ENCODE measurements at places on chromosomes 13 and 19.
A peak's percentile ranks its signal among the peaks of the same experiment; 100 is the strongest.

GRCh38 chr13:82878536-82878935 is 1003.7 kb downstream of the SLITRK1 start:
- peak; percentile 31 for DNase-seq

- DNase-seq = no peak
Observed at GRCh38 chr19:18502638-18503294, 19.1 kb downstream of the ELL start.

GRCh38 chr13:59774491-59774971 is 389.2 kb downstream of the DIAPH3 start:
- peak; percentile 67 for DNase-seq

- DNase-seq = no peak
Observed at GRCh38 chr13:110877737-110878258, 37.1 kb downstream of the ANKRD10 start.

DNA sequence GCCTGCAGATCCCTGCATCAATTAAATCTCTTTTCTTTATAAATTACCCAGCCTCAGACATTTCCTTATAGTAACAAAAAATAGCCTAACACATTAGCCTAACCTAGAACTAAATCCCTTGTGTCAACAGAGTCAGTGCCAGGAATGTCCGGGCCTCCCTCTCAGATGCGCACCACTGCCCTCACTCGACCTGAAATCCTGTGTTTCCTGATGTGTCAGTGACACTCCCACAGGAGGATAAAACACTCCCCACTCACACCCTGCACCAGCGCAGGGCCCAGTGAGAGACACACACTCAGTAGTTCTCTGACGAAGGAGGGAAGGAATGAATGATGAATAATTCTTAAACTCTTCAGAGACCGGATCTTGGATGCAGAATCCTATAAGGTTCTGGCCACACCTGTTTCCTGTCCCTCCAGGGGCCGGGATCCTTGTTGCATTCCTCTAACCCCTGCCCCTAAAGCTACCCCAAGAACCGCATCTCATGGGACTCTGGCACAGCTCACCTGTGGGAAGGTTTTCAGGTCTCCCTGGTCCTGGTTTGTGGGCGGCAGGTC is 3.1 kb downstream of the CEACAM3 start:
- DNase-seq = no peak

- DNase-seq = no peak
Observed at GRCh38 chr13:44739539-44739938, 163.4 kb upstream of the TSC22D1 start.

- no peak for DNase-seq
Observed at GRCh38 chr13:44278166-44278565, 95.5 kb upstream of the SERP2 start.

DNA sequence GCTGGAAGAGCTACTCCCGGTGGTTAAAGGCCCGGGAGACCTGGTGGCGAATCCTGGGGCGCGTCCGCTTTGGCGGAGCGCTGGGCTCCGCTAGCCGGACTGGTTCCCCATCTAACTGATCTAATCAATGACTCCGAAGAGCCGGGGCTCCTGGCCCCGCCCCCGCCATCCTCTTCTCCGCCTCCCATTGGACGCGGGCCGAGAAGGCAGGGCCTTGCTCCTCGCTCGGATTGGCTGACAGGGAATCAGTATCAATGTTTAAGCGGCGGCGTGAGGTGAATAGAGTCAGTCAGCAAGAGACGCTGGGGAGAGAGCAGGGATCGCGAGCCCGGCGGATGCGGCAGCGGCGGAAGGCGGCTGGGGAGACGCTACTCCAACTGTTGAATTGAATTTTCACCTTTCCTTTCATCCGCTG is 1.7 kb upstream of the PCDH17 start:
- no peak for DNase-seq

DNA sequence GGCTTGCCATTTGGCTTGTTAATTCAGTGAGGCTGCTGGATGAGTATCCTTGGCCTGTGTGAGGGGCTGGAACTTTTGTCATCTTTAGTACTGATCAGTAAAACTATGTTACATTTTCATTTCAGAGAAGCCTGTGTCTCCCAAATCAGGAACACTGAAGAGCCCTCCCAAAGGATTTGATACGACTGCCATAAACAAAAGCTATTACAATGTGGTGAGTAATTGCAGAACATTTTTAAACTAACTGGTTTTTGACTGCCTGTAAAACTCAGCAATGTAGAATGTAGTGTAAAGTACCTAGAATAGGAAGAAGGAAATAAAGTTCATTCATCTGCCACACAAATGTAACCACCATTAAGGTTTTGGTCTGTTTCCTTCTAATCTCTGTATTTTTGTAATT is 87.4 kb upstream of the TEX29 start:
- no peak for DNase-seq

- DNase-seq = peak; percentile 35
Observed at GRCh38 chr19:13840305-13841085, 36.4 kb upstream of the NANOS3 start.

- no peak for DNase-seq
Observed at GRCh38 chr19:17794412-17794730, 567 bp upstream of the B3GNT3 start.

GRCh38 chr13:91162180-91162579 is 185.3 kb upstream of the MIR17HG start:
- no peak for DNase-seq

DNA sequence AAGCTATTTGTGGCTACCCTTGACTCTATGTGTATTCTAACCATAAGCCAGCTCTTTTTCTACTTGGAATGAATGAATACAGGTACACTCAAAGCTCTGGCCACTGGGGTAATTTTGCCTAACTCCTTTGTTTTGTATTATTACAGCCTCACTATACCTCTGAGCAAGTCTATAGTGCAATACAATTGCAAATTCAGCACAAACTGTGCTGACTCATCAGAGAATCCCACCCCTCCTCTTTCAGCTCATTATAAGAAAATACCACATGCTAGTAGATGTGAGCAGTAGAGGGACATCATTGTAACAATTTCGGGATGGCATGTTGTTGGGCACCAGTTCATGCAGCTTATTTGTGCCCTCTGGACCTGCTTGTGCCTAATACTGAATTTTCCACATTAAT is 1382.2 kb downstream of the SLITRK5 start:
- DNase-seq = no peak

- DNase-seq = no peak
Observed at GRCh38 chr13:80265348-80265747, 75.6 kb downstream of the SPRY2 start.

GRCh38 chr13:94706101-94706842 is 6.1 kb downstream of the SOX21 start:
- DNase-seq = no peak

DNA sequence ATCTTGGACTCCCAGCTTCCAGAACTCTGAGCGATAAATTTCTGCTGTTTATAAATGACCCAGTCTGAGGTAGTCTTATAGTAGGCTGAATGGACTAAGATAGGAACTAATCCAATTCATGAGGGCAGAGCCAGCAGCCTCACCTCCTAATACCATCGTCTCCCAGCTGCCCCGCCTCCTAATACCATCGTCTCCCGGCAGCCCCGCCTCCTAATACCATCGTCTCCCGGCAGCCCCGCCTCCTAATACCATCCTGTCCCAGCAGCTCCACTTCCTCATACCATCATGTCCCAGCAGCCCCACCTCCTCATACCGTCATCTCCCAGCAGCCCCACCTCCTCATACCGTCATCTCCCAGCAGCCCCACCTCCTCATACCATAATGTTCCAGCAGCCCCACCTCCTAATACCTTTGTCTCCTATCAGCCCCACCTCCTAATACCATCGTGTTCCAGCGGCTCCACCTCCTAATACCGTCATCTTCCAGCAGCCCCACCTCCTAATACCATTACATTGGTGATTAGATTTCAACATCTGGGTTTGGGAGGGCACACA is 2.4 kb upstream of the ARGLU1 start:
- peak; percentile 41 for DNase-seq

DNA sequence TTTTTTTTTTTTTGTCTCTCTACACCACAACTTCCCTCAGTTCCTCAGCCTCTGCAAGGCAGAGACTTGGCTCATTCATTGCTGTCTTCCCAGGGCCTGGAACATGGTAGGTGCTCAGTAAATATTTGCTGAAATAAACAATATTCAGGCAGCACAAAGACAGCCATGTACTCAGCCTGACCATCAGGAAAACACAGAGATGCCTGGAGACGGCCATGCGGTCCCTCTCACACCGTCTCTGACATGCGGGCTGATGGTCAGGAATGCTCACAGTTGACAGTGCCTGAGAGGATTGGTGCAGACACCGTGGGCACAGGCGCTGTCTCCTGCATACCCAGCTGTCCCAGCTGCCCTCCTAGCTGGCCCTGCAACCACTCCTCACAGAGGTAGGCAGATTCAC is 924 bp downstream of the PRAM1 start:
- DNase-seq = no peak

DNA sequence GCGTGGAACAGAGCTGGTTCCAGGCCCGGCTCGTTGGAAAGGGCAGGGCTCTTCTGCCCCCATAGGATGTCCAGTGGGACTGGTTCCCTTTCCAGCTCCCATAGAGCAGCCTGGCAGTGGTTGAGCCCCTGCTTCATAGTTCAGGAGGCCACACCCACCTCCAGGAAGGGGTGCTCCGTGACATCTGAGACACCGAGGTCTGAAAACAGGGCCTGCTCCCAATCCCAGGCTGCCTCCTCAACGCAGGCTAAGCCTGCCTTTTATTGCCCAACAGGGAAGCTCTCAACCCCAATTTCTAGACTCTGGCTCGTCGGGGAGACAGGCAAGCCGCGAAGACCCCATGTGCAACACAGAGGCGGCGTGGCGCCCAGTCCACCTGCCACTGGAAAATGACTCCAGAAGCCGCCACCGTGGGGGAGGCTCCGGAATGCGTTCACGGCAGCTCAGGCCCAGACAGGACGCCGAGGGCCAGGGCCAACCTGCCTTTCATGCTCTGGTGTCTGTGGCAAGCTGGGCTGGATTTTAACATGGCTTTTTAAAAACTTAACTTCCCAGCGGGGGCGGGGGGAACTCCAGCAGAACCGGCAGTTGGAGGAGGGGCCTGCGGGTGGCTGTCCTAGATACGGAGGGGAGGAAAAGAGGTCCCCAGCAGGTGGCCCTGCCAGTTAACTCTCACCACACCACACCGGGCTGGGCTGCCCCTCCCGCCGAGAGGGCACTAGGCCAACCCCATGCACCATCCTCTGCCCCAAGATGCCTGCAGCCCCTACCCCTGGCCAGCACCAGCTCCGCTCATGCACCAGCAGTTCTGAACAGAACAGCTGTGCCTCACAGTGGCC is 17.9 kb upstream of the TINCR start:
- no peak for DNase-seq
